ENCODE measurements at places on chromosomes 7 and 10.

DNA sequence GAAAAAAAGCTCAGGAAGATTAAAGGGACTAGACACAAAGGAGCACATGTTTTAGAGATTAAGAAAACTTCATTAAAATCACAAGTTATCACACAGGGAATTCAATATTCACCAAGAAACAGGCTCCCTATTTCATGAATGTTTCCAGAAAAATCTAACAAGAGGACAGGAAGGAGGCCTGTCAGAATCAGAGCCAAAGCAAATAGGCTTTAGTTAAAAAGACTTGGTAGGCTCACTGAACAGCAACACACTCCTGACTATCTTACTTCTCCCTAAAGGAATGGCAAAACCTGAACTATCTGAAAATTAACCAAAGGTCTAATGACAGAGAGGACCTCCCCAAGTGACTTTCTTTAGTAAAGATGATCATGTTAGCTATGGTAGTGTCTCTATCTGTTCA is 188.3 kb upstream of the MEOX2 start:
- DNase-seq: no peak

DNA sequence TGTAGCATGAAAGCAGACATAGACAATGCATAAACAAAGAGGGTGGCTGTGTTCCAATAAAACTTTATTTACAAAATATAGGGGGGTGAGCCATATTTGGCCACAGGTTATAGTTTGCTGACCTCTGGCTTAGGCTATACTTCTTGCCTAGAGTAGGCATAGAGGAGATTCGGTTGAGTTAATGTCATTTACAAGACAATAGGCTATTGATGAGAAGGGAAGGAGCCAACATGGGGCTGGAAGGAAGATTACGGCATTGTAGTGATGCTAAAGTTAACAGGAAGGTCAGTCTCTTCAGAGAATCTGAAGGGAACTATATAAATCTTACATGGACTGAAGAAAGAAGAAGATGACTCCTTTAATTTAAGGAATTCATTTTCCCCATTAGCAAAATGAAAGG is 463.5 kb downstream of the HTR7 start:
- no peak for DNase-seq

- DNase-seq: no peak
Observed at GRCh38 chr7:71733107-71733870, 601.3 kb downstream of the GALNT17 start.

DNA sequence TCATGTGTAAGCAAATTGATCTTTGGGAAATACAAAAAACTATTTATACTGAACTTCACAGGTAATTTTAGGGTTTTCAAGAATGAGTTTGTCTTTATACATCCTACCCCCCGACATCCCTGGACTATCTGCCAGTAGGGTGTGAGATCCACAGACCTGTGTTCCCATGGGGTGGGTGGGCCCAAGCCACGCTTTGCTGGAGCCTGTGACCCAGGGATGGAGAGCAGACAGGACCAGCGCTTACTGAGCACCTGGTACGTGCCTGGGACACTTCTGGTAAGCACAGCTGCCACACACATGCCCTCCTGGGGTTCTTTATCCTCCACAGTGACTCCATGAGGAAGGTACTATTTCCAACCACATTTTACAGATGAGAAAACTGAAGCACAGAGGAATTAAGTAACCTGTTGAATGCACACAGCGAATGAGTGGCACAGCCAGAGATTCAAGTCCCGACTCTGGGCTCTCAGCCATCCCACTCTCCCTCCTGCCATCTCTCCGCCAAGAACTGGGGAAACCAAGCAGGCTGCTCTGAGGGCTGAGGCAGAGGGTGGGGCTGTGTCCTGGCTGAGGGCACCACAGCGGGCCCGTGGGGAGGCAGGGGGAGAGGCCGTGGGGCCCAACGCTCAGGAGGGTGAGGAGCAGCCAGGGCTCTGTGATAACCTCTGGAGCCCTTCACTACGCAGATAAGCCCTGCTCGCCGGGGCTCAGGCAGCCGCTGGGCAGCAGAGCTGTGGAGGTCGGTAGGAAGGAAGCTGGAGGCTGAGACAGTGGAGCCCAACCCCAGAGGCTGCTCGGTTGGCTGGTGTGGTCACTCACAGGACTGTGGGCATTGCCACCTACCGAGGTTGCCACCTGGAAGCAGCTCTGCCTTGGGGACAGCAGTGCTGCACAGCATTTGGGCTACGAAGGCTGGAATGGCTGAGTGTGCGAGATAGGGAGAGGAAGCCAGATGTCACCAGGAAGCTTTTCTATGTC is 124.2 kb downstream of the ARHGAP22 start:
- DNase-seq: no peak

DNA sequence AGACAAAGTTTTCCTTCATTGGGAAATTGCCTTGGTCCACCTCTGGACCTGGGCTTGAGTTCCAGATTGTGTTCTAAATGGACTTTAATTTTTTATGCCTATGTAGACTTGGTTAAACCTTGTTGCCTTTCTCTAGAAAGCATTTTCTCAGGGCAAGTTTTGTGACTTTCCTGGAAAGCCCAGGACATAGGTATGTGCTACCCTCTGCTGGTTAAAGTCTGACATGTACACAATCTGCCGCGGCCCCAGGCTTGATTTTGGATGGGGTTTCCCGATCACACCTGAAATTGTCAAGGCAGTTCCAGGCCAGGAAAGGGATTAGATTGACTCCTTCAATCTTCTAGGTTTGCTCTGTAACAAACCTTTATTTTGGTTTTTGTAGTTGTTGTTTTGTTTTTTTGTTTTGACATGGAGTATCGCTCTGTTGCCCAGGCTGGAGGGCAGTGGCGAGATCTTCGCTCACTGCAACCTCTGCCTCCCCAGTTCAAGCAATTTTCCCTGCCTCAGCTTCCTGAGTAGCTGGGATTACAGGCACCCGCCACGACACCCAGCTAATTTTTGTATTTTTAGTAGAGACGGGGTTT is 14.1 kb upstream of the AKR1B10 start:
- DNase-seq: no peak

DNA sequence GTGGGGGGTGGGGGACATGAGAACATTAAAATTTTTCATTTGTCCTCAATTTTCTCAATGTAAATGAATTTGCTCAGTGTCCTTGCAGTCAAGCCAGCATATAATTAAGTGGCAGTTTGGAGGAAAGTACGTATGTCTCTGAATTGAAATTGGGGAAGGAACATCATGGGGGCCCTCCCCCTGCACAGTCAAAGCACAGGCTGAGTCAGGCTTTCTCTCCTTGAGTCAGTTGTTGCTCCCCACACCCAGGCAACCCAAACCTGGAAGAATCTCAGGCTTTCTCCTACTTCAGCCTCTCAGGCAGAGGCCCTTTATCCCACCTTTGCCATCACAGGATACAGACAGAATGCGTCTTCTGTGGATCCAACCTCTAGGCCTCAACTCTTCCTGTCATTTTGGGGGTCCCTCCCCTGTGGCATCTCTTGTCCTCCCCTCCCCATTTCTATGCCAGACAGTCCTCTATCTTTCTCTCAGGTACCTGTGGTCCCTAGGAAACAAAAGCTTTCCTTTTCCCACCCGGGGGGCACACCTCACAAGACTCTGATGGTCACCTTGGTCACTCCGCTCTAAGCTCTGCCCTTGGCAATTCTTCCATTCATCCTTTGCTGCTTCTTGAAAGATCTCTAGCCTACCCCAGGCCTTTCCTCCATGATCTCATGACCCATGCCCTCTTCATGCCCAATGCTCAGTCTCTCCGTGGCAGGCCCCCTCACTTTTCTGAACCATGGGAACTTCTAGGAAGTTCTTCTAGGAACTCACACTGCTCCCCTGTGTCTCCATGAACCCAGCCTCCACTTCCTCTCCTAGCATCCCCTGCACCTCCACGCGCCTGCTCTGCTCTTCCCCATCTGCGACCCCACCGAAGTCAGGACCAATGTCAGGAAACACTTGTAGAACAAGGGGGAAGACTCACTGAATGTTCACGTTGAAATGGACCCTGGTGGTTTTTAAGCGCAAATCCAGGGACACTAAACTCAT is 40.4 kb downstream of the CREB3L2 start:
- no peak for DNase-seq

DNA sequence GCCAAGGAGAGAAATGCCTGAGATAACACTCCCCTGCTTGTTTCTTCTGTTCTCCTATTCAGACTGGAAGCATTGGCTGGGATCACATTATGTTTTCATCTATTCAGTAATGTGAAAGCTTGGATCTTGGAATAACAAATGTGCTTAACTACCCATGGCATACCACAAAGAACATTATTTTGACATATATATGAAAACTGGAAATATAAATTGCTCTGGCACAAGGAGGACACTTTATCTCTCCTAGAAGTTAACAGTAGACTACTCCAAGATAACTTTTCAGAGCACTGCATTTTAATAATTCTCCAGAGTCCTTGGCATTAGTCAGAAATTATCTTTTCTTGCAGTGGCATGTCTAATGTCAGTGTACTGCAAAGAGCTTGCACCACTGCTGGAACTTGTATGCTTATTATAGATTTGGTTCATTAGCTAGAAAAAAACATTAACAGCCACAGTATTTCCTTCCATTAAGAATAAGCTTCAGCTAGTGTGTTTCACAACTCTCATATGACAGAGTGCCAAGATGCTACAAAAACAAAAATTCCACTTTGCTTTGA is 169.3 kb upstream of the LRRN3 start:
- DNase-seq: no peak

GRCh38 chr10:116664631-116665030 is 43.9 kb downstream of the PNLIPRP2 start:
- DNase-seq: no peak

DNA sequence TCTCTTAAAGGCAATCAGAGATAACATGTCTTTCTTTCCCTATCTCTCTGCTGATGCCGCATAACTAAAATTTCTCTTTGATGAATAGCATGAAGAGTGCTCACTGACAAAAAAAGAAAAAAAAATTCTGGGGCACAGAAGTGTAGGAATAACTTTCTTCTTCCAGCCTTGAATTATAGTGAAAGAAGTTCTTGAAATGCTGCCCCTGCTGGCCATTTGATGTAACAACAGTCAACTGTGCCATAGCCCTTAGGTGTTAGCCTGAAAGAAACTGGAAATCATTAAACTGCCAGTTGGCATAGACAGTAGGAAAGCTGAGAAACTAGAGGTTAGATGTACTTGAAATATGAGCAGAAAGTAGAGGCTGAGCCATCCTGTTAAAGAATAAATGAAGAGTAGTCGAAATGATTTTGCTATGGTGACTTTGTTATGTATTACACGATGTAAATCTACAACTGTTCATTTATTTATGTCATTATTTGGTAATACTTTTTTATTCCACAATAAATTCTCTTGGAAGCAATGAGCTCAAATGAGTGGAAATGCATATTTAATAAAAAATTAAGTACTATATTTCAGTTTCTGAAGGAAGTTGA is 48.3 kb upstream of the FAM171A1 start:
- no peak for DNase-seq

Data from esophagus squamous epithelium (tissue), 5 donors.